ENCODE measurements at places on chromosomes 5 and 9.
A peak's percentile ranks its signal among the peaks of the same experiment; 100 is the strongest.

DNA sequence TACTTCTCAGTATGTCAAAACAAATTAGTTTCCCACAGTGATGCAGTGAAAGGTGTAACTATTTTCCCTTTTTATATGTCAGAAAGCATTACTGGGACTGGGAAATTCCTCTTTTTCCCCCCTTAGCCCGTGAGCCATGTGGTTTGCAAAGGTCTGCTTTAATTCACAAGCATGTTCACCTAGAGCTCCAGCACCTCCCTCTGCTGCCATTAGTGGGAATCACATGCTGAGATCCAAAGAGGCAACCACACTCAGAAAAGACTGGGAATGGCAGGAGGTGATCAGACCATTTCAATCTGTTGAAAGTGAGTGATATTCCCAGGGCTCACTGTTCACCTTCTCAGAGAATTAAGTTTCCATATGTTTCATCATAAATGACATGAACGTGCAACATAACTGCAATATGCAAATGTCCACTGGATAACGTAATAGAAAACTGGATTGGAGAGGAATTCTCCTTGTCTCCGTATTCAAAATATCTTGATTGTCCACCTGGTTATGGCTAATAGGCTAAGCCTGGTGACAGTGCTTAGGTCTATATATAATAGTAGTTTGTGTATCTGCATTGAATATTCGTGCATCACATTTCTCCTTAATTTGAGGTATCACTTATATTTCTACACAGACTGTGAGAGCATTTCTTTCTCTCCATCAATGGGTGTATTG, 703.5 kb upstream of the WWC1 start:
- no peak for DNase-seq

DNA sequence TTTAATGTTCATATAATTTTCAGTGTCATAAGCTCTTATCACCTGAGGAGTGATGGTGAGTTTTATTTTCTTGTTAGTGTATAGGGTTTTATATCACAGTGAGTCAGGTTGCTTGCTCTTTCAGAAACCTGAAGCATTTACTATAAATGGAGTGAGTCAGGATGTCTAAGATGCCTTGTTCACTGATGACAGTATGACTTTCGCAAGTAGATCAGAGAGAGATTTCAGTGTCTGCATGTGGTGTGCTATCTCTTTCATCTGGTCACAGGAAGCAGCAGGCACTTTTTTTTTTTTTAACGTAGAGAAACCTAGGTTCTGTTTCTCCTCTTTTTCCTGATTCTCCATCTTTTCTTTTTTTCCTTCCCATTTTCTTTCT, 237.1 kb downstream of the DMRTA1 start:
- DNase-seq = no peak

GRCh38 chr5:121608826-121609225, 242.9 kb upstream of the FTMT start:
- no peak for DNase-seq

DNA sequence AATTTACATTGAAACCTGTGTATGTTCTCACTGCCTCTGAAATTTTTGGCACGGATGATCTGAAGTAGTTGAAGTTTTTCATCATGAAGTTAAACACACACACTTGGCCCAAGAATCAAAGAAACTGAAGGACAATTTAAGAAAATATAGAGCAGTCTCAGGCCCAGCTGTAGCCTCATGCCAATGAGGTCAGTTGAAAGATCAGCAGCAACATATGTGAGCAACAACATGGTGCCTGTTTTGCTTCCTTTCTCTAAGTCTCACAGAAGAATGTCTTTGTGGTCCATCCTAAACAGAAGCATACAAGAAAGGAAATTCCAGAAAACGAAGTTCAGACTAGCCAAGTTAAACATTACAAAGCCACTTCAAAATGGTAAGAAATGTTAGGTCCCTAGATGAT, 1737.2 kb downstream of the MAT2B start:
- no peak for DNase-seq

GRCh38 chr5:10195301-10195700, 54.4 kb downstream of the ATPSCKMT start:
- no peak for DNase-seq

GRCh38 chr9:97445119-97445701, 33.3 kb downstream of the TDRD7 start:
- DNase-seq = no peak

DNA sequence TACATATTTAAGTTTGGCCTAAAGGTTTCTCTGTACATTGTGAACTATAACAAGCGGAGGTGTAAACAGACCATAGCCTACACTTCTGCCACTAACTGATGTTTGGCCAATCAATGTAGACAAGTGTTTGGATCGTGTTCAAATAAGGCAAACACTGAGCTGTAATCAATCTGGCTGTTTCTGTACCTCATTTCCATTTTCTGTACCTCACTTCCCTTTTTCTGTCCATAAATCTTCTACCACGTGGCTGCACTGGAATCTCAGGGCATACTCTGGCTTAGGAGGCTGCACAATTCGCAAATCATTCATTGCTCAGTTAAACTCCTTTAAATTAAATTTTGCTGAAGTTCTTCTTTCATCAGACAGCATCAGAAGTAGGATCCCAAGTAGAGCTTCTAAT, 140.9 kb downstream of the SLC25A46 start:
- DNase-seq = no peak

GRCh38 chr5:43627028-43627427, 24.0 kb downstream of the NNT start:
- DNase-seq = no peak

- peak; percentile 75 for DNase-seq
Measured at GRCh38 chr5:66144074-66144833, at the start of gene SREK1. Gene SREK1 (plus strand): TSS chr5:66144300. CDS start chr5:66144377, 77 bp downstream.

- DNase-seq = no peak
Measured at GRCh38 chr9:73531658-73532057, 380.0 kb downstream of the ANXA1 start.

DNA sequence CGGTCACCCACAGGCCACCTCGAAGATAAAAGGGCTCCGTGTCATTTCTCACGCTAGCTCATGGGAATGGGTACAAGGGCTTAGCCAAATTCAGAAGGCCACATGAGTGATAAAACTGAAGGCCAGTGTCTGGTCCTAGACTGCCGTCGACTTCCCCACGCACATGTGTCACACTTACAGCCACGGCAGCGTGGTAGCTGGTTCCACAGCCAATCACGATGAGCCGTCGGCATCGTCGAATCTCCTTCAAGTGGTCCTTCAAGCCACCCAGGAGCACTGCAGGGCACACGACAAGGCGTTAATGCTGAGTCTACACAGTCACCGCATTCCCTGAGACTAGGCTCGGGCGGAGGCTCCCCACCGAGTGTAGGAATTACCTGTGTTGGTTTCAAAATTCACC, 24.7 kb upstream of the MAPK9 start:
- no peak for DNase-seq

- DNase-seq = no peak
Measured at GRCh38 chr9:4079906-4080305, 220.0 kb downstream of the GLIS3 start.

DNA sequence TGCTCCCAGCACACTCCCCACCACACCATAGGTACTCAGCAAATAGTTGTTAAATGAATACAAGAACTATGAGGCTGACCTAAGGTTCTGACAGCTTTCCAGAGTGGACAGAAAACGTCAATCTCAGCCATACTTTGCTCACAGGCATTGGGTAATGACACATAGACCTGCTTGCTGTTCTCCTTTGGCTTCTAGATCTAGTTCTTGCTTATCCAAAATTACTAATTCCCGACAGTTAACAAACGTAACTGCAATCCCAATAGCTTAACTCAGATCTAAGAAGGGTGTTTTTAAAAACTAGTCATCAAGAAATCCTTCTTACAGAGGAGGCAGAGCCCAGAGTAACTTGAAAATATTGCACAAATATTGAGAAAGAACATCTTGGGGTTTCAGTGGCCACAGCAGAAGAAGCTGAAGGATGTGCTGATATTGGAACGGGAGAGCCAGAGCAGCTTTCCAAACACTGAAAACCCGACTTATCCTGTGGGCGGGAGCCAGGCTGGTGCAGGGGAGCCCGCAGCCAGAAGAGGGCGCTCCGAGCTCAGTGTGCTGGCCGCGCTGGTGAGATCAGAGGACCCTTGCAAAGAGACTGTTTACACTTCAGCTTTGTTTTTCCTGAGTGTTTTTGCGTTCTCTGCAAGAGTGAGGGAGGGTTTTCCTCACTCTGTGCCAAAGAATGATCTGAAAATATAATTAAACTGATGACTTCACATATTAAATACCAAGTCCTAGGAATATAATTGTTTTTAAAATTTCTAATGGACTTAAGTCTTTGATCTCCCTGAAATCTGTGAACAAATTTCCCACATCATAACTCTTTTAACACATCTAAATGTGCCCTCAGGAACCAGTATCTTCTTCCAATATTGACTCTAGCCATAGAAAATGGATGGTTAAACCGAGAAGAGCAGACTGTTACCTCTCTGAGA, 30.3 kb downstream of the FGF1 start:
- DNase-seq = peak; percentile 24

DNA sequence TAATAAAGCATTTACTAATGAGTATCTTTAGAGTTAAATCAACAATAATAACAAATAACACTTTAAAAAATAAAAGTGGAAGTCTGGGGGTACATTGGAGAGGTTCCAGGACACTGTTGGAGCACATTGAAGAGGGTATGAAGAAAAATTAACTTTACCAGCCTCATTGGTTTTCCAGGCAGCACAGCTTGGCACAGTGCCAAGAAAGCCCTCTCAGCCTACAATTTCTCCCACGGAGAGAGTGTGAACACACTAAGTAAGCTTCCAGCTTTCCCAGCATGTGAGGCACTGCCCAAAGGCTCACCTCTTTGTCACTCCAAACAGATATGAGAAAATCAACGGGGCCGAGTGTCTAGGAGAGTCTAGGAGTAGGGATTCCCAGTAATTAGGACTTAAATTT, 1912.8 kb upstream of the NUDT12 start:
- no peak for DNase-seq

GRCh38 chr5:148905541-148905940, 79.1 kb downstream of the ADRB2 start:
- DNase-seq = no peak

- no peak for DNase-seq
Measured at GRCh38 chr5:154215571-154216325, 25.2 kb downstream of the GALNT10 start.

GRCh38 chr5:109347252-109347888, 62.4 kb downstream of the PJA2 start:
- DNase-seq = no peak

DNA sequence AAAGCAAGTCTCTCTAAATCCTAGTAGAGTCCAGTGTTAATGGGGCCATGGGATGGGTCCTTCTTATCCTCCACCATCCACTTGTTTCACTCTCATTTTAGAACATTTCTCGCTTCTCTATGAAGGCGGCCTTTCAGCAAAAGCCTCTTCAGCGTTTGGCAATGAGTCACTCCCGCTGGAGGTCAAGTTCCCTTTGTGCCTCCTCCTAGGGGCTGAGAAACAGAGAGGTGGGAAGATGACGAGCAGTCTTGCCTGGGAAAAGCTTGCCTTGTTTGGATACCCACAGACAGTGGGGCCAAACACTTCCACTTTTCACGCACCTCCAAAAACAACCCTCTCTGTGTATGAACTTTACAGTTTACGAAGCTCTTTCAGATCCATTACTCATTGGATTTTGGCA, 168.8 kb downstream of the GABBR2 start:
- DNase-seq = no peak

GRCh38 chr9:1404940-1405339, 354.8 kb downstream of the DMRT2 start:
- no peak for DNase-seq

DNA sequence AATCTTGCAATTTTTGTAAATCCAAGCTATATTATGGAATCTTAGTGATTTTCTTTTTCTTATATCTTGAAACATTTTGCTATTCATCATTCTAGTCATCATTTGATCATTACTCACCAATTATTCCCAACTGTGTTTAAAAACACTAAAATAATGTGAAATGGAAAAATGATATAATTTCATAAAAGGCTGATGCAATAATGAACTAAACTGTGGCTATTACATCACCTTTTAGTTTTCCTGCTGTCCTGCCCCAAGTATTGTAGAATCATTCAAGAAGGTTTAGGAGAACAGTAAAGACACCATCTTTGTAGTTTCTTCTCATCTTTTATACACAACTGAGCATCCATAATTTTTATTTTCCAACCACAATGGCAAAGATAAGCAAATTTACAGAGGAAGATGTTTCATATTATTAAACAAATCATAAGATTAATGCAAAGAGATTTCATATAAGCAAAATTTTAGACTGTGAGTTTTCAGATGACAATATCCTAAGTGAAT, 431.0 kb upstream of the SLC30A5 start:
- DNase-seq = no peak

DNA sequence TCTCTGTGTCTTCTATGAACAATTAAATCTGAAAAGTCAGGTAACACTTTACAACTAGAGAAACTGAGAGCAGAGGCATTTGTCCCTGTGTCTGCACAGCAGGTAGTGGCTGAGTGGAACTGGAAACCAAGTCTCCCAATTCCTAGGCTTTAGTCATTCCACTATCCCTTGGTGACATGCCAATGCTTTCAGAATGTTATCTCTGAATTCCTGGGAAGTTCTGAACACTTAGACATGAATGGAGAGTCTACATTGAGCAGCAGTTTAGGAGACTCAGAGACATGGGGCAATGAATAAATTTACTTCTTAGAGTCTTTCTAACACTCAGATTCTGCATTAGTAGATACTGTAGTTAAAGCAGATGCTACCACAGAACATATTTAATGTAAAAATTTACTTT, 94.8 kb upstream of the APC start:
- no peak for DNase-seq

DNA sequence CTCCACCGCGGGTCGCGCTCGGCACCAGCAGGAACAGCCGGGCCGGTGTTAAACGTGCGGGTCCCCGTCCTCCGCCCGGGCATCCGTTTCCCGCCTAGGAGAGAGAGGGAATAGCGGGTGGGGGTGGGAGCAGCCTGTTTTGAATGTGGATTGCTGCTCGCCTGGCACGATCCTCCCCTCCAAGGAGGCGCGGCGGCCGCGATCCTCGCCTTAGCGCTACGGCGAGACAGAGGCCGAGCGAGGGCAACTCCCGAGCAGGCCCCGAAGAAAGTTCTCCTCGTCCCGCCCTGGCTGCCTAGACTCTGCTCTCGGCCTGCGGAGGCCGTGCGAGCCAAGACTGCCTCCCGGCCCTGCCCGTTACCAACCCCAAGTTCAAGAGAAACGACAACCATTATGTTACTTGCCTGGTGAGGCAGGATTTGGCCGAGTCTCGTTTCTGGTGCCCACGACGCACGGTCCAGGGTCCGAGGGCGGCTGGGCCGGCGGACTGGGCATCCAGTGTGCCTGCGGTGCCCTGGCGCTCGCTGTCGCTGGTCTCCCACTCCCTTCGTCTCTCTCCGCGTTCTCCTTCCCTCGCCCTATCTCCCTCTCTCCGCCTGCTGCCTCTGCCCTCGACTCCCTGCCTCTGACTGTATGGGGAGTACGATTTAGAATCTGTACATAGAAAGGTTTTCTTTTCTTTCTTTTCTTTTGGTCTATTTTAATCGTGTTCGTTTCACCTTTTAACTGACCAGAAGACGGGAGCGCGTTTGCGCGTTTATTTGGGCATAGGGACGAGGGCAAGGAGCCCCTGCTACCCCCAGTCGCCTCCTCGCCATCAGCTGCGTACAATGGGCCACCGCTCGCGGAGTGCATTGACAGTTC, 724 bp downstream of the NR2F1-AS1 start:
- no peak for DNase-seq

GRCh38 chr9:92119586-92119985, 4.4 kb upstream of the SPTLC1 start:
- DNase-seq = no peak

GRCh38 chr9:97830884-97831829, 21.9 kb upstream of the FOXE1 start:
- no peak for DNase-seq

- DNase-seq = no peak
Measured at GRCh38 chr5:172559004-172559932, 81.8 kb upstream of the NEURL1B start.

- no peak for DNase-seq
Measured at GRCh38 chr5:93107805-93108520, 473.1 kb downstream of the NR2F1-AS1 start.

GRCh38 chr9:131678499-131679111, 61.3 kb downstream of the RAPGEF1 start:
- peak; percentile 65 for DNase-seq

Data from activated CD8-positive, alpha-beta memory T cell treated with anti-CD3 and anti-CD28 coated beads for 4 hours (primary cell).